ENCODE measurements at places on chromosomes 2 and 18. TPM values are rescaled to one million over a fixed set of nuclear protein-coding genes. Genes with fewer than 3 reads are reported as not detected.
A peak's percentile ranks its signal among the peaks of the same experiment; 100 is the strongest.

- no peaks in the 10 kb centered on the region for H3K36me3 ChIP-seq
- peak; percentile 28 for DNase-seq
- H3K4me1 ChIP-seq, result no peaks in the 10 kb centered on the region
- no peaks in the 10 kb centered on the region for H3K27me3 ChIP-seq
Measured at GRCh38 chr2:30436859-30437435, 10.1 kb upstream of the LCLAT1 start.

CACNB4 gene
- 3.1 TPM for polyA plus RNA-seq

GRCh38 chr2:46980786-46981573 lies 65.4 kb upstream of the MCFD2 start:
- peaks cover 31% of the 10 kb centered on the region for H3K4me1 ChIP-seq
- no peak for DNase-seq
- no peaks in the 10 kb centered on the region for H3K27me3 ChIP-seq
- peaks cover 48% of the 10 kb centered on the region for H3K36me3 ChIP-seq

GNLY gene
- polyA plus RNA-seq, result 0.64 TPM

- peaks cover 15% of the 10 kb centered on the region for H3K36me3 ChIP-seq
- no peak overlapping the region for H3K27ac ChIP-seq
- peaks cover 23% of the 10 kb centered on the region for H3K4me1 ChIP-seq
Measured at GRCh38 chr18:336713-337112, 68.9 kb upstream of the THOC1 start.

FRZB gene
- 10.2 TPM for polyA plus RNA-seq

- H3K4me3 ChIP-seq, result no peak overlapping the region
- no peak overlapping the region for H3K27ac ChIP-seq
- H3K4me1 ChIP-seq, result no peaks in the 10 kb centered on the region
- no peaks in the 10 kb centered on the region for H3K36me3 ChIP-seq
Measured at GRCh38 chr2:63614983-63615945, 26.5 kb downstream of the MDH1 start.

Data from muscle of leg (tissue), 16 donors.